ENCODE measurements at places on chromosomes 7 and 10.

GRCh38 chr7:88664630-88665233 is 94.8 kb upstream of the ZNF804B start:
- no peak for DNase-seq

DNA sequence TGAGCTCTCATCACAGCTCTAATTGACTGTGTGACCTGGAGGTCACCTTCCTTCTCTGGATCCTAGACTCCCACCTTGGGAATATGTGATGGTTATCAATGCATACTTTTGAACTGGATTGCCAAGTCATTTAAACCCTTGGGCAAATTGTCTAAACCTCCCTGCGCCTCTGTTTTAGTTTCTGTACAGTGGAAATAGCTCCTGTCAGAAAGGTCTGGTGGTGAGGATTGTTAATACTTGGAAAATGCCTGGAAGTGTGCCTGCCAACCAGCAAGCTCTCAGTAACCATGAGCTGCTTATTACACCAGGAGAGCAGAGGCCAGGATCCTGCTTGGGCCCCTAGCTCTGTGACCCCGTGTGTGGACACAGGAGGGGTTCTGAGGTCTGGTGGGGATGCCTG is 108.7 kb upstream of the PPIF start:
- no peak for DNase-seq

DNA sequence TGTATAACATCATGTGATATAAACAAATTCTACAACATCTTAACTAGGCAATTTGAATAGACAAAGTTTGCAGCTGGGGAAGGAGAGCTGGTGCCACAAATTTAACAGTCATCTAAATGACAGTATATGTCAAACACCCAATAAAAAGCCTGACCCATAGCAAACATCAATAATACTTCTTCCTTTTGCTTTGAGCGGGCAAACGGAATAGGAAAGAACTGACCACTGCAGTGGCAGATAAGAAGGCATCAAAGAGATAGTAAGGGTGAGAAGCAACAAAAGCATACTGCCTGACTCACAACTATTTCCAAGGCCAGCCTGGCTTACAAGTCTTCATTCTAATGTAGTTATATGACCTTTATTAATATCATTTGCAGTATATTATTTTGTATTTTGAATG is 99.9 kb downstream of the LRRN3 start:
- no peak for DNase-seq

DNA sequence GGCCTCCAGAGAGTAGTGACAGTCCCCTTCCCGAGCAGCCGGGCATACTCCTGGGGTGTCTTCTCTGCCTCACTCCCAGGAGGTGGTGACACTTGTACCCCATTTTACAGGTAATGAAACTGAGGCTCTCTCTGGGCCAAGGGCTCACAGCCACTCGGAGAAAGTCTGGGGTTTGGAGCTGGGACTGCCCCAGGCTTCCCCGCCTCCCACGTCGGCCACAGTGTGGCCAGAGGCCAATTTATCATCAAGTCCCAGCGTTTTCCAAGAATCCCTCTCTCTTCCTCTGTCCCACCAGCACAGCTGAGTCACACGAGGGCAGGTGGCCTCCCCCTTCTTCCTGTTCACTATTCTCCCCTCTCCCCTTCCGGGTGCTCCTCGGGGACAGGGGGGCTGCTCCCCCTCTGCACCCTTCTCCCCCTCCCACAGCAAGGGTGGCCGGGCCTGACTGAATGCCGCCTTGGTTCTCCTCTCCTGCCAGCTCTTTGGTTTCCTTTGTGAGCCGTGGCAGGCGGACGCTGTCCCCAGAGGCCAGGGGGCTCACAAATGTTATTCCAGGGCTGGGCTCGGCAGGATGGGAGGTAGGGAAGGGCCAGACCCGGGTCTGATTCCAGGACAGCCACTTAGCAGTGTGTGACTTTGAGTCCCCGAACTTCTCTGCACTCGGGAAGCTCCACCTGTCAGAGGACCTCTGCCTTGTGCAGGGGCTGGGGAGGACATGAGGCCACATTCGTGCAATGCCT is 17.7 kb downstream of the CLIP2 start:
- no peak for DNase-seq

DNA sequence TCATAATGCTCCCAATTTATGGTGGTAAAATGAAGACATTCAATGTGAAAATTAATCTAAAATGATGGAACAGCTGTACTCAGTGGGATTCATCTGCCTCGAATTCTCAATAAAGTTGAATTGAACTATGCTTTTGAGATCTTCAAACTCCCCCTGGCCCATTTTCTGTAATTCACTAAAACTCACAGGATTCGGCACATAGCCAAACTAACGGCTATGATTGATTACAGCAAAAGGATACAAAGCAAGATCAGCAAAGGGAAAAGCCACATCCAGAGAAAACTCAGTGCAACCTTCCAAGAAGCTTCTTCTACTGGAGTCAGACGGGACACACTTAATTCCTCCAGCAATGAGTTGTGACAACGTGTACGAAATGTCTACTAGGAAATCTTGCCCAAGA is 307.5 kb downstream of the CNTNAP2 start:
- DNase-seq = no peak

DNA sequence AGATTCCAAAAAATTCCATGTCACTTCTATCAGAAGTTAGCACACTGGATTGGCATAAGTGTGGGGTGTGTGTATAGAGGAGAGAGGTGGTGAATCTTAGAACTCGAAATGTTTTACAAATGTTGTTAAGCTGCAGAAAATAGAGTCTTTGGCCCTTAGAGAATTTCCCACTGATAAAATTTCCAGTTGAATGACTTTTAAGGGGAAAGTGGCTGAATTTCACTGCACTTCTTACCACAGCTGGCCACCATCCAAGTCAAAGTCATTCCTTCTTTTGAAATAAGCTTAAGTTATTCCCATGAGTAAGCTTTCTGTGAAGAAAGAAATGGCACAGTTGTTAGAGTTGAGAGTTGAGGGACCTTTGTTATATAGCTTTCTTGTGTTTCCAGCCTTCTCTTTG is 13.9 kb downstream of the VCL start:
- no peak for DNase-seq

DNA sequence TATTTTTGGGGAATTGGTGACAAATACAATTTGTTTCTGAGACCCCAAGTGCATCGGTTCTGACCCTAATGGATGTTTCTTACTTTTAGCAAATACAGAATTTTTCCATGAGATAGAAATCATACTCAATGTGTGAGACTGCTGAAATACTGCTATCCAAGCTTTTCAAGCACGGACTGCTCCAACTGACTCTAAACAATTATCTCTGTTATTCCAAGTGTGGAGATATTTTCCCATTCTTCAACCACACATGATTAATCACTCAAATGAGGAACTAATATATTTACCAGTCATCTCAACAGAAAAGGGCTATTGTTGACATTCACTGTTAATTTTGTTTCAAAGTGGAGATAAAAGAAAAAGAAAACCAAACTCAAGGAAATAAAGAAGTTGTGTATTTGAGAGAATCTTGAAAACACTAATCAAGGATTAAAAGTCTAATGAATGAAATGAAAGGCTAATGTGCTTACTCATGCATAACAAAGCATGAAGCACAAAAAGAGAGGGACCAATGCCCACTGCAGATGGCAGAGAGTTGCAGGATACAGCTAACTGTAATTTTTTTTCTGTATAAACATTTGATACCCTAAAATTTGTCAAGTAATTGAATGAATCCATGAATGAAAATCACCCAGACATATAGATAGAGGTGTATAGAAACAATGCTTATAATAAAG is 423.6 kb downstream of the DGKB start:
- DNase-seq = no peak

DNA sequence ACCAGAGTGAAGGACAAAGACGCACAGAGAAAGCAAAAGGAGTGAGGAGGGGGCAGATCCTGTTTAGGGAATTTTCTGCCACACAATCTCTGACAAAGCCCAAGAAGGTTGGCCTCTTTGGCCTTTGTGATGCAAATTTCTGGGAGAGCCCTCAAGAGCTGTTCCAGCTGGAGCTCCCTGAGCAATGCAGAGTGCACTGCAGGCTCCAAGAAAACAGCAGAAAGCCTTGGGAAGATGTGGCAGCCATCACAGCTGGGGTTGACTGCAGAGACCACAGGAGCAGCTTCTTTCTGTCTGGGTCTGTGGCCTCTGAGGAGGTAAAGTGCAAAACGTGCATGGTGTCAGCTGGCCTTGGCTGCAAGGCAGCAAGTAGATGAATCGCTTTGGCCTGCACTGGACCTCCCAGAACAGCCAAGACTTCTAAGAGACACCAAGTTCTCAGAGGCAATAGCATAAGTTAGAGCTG is 200.2 kb downstream of the ELMO1 start:
- no peak for DNase-seq

DNA sequence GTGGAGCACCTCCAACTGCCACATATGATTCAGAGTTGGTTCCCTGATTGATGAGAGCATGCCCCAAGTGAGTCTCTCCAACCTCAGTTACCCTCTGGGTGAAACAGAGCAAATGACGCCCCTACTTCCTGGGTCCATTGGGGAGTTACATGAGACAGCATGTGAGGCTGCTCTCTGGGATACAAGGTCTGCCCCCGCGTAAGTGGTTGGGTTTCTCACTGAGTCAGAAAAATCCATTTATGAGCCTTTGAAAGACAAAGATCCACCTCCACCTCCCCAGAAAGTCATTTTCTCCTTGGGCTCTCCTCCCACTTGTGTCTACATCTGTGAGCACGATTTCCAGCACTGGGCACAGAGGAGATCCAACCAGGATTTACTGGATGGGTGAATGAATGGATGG is 70.7 kb upstream of the DNAAF5 start:
- no peak for DNase-seq

GRCh38 chr7:113000316-113001020 is 86.2 kb downstream of the GPR85 start:
- DNase-seq = no peak

DNA sequence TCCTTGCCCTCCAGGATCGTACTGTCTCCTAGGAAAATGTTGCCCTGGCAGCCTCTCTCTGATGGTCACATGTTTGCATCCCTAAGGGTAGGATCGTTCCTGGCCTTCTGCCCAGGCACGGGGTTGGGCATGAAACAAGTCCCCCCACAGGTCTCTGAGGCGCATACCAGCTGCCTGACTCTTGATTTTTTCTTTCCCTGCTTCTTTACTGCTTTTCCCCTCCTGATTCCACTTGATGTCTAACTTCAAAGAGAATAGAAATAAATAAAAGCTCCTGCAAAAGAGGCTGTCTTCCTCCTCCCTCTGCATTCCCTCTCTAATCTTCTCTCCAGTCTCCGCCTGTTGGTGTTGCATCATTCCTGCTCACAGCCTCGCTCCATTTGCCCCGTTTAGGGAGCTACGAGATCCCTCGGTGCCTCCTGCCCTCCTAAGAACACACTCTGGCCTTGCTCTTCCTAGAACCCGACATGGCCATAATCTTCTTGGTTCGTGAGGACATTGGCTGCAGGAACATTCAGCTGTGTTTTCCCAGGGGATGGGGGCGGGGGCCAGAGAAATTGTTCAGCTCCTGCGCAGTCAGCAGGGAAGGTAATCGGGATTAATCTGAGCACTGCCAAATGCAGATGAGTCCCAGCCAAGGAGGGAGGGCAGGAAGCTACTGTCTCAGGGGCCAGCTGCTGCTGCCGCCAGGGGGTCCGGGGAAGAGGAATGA is 26.0 kb downstream of the LEP start:
- DNase-seq = no peak

DNA sequence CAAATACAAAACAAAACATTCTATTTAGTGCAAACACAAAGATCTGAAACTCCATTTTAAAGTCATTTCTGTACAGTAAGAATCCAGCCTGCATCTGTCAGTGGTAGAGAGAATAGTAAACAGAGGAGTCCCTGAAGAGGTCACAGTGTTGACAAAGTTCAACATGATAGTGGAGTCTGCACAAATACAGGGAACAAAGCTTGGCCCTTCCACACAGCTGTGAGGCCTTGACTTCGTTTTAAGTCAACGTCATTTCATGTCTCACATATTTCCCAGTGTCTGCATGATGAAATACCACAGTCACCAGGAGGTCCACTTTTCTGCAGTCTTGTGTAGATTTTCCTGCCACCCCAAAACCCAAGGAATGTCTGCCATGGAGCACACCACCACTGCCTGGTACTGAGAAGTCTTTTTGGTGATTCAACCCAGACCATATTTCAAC is 33.0 kb downstream of the CYP26A1 start:
- no peak for DNase-seq

DNA sequence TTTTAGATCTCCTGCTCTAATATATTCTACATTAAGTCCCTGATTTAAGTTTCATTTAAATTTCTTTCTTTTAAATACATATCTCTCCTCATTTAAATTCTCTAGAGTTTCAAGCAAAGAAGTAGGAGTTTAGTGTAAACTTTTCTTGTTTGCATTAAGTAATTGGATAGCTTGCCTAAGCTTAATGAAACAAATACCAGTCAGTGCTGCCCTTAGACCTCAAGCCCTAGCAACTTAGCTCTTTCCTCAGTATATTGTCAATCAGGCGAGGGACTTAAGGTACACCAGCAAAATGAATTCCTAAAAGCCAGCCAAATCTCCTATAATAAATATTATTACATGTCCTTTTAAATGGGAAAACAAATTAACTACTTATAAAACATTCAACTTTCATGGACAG is 101.5 kb downstream of the CHCHD3 start:
- no peak for DNase-seq

DNA sequence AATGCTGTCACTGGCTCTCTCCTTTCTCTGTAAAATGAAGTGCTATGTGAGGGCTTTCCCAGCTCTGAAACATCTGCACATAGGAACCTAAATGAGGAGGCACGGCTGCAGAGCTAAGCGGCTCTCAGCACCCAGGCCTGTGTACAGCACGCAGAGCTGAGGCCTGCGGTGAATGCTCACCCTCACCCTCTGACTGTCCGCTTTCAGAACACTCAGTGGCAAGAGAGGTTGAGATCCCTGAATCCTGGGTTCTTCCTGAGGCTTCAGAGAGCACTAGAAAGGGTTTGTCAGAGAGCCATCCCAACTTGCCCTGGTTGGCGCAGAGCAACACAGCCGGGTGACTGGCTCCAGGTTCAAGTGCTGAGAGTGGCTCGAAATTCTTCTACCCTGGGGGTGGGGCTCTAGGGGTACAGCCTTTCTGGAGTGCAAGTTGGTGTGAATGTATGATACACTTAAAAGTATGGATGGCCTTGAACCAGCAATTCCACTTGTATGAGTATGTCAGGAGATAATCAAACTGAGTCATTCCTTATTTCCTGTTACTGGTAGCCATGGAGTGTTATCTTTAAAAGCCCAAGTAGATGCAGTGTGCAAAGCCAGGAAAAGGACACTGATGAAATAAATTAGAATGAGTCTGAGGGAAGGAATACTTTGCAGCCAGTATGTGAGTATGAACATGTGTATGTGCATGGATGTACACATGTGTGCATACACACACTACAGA is 1.7 kb upstream of the CCDC201 start:
- no peak for DNase-seq

GRCh38 chr10:60728056-60728455 is 50.2 kb upstream of the CDK1 start:
- DNase-seq = no peak

DNA sequence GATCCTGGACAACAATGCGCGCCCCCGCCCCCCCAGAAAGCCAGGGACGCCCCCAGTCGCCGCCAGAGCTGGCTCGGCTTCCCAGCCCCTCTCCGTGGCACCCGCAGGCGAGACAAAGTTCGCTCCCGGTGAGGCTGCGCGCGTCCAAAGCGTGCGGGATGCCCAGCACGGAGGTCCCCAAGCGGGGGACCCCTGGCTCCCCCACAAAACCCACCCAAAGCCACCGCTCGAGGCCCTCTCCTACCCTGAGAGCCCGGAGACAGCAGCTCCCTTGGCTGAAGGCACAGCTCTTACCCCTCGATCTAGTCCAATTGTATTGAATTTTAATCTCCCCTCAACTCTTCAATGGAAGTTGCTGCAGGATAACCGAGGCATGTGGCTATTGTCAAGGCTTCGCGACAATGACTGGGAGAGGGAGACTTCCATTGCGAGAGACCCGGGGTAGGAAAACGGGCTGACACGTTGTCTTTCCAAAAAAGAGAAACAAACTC is 305.3 kb downstream of the PRPF18 start:
- no peak for DNase-seq

- DNase-seq = no peak
Measured at GRCh38 chr7:148872188-148872587, 11.9 kb downstream of the EZH2 start.
